Left ventricle myocardium inferior (tissue), 1 donor: ENCODE measurements at places on chromosomes 1 and 21.
A peak's percentile ranks its signal among the peaks of the same experiment; 100 is the strongest.

DNA sequence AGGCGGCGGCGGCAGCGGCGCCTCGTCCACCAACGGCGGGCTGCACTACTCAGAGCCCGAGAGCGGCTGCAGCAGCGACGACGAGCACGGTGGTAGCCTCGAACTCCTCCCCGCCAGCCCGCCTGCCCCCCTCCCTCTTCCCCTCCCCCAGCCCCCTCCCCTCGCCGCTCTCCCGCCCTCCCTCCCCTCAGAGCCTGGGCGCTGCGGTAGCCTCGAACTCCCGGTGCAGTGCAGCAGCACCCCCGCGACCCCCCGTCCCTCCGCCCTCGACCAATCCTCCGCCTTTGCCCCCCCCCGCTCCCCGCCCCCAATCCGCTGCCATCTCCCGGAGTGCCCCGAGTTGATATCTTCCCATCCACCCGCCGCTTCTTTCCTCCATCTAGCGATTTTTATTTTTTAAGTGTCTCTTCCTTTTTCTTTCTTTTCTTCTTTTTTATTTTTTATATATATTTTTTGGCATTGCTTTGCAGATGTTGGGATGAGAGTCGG is 516 bp downstream of the RCOR3 start:
- peak; percentile 64 for DNase-seq

DNA sequence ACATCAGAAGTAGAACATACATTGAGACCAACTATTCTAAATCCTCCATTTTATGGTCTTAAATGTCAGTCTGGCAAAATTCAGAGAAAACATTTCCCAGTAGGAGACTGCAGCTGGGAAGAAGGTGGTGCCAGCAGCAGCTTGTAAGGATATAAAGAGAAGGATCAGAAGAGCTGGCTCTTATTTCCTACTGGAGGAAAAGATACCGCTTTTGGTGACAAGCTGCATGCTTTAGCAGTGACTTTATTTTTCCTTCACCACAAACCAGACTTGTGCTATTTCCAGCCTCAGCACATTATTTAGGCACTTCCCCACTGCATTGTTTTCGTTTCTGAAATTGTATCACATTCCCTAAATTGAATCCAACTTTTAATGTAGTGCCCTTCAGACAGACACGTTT is 28.4 kb downstream of the RNF11 start:
- DNase-seq = no peak

GRCh38 chr1:55547405-55547804 is 332.2 kb upstream of the USP24 start:
- no peak for DNase-seq

DNA sequence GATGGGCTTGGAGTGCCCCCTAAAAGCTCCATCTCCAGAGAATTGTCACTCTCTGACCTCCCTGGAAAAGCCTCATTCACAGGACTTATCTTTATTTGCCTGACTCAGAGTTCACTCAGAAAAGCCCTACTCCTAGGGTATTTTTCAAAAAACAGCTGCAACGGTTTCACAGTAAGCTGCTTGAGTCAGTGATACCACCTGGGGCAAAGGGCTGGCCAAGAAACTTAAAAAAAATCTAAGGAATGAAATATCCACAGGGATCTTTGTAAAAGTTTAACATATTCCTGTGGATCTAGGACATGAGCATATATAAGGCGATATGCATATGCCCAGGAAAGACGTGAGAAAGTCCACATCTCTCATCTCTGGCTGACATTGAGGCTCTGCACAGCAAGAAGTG is 33.8 kb upstream of the TSPAN2 start:
- DNase-seq = no peak

DNA sequence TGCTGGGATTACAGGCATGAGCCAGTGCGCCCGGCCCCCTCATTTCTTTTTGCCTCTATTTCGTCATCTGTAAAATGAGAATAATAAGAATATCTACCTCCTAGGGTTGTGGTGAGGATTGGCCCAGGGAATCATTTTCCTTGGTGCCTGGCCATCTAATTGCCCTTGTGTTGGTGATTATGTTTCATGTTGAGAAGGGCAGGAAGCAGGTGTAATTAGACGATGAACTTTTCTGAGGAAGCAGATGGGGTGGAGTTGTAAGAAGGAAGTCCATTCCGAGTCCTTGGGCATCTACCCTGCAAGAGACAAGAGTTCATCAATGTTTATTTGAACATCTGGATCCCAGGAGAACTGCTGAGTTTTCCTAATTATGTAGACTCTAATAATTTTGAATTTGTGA is 38.7 kb upstream of the NEK2 start:
- DNase-seq = no peak

GRCh38 chr21:44299085-44299457 is 782 bp upstream of the PFKL start:
- no peak for DNase-seq

DNA sequence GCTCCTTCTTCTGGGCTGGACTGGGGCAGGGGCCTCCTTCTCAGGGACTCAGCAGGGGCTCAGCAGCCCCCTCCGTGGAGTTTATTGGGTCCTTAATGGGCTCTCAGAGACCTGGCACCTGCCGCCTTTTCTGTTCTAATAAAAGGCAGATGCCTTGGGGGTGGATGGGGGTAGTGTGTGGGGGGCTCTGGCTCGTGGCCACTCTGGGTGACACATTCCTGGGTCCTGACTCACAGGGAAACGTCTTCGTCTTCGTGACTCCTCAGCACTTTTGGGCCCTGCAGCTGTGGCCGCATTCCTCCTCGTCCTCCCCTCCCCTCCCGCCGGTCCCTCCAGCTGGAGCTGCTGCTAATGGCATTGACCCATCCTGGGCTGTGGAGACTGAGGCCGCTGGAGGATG is 107.8 kb upstream of the WNT4 start:
- no peak for DNase-seq

- peak; percentile 74 for DNase-seq
These were observed 5.5 kb downstream of the AZIN2 start for GRCh38 chr1:33086384-33086850.
